Endothelial cell (in vitro differentiated cells): ENCODE measurements at places on chromosomes 4 and X.

DNA sequence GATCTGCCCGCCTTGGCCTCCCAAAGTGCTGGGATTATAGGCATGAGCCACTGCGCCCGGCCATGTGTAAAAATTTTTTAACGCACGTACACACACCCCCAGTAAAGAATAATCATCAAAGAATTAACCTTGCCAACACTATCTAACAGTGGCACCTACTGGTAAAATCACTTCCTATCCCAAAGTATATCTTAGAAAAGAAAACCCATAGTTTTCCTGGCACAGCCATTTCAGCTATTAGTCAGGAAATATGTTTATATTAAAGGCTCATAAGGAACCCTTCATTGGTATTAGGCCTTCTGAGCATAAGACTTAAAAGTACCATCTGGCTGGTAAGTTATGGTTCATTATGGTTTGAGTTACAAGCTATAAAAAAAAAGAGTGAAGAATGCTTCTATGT lies 14.1 kb downstream of the S100G start:
- no peak for DNase-seq

DNA sequence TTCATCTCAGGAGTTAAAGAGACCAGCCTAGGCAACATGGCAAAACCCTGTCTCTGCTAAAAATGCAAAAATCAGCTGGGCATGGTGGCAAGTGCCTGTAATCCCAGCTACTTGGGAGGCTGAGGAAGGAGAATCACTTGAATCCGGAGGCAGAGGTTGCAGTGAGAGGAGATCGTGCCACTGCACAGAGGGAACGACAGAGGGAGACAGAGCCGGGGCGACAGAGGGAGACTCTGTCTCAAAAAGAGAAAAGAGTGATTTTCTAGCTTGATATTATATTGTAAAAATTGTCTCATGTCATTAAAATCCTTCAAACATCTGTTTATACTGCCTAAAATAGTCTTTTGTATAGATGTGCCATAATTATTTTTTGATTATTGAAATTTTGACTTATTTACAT lies 225.4 kb upstream of the AGA start:
- DNase-seq = no peak

- no peak for DNase-seq
These were observed 200.9 kb upstream of the SLIT2 start for GRCh38 chr4:20050768-20051167.

DNA sequence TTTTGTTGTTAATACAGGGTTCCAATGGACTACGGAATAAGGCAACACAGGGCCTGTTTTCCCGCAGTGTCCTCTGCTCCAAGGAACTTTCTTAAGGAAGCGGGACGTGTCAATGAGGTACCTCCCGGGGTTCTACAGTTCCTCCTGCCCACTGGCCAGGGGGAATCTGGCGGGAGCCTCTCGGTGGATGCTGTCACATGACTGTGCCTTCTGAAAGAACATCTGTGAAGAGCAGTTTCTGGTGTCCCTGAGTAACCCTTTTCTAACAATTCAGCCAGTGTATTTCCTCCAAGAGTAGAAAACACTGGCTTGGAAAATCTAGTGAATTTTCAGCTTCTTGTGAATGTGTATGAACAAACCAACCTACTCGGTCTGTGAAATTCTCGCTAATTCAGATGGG lies 32.7 kb downstream of the MFAP3L start:
- DNase-seq = no peak

DNA sequence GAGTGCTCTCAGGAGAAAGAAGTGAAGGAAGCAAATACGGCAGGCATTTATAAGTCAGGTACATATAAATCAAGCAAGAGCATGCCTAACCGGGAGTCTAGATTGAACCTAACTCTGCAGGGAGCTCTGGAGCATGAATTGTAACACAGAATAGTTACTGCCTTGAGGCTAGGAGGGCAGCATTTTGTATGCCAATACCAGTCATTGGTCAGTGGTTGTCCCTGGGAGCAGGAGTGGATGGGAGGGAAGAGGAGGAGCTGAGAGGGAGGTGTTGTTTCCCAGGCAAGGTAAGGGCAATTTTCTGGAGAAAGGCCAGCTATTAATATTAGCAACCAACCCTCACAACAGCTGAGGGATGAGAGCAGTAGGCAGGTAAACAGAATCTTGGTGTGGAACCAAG lies 224.7 kb upstream of the DCAF8L1 start:
- no peak for DNase-seq

DNA sequence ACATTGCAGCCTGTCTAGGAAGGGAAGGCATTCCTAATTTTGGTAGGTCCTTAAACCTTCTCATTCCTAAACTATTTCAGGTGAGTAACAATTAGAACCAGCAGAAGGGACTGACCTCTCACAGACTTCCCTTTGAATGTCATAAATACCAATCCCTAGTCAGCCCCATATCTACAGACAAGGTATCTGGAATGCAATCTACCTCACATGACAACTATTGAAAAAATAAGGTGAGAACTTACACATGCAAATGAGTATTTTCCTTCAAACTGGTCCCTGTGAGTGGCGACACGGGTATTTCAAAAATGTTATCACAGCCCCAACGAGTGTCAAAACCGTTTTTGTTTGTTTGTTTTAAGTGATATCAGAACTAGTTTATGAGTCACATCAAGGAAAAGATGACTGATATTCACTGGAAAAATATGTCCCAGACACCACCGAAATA lies 102.4 kb upstream of the VCX2 start:
- no peak for DNase-seq

DNA sequence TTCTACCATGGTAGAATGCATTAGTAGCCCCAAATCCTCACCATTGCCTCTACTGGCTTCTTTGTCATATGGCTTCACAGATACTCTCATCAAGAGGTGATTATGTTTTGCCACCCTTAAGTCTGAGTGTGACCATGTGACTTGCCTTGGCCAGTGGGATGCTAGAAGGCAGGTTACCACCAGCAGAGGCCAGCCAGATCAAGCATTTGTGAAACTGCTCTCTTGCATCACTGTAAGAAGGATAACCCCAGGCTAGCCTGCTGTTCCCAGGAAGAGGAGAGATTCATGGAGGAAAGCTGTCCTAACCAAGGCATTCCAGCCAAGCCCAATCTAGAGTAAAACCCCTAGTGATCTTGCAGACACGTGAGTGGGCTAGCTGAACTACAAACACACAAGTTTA lies 46.8 kb downstream of the USP46 start:
- no peak for DNase-seq

DNA sequence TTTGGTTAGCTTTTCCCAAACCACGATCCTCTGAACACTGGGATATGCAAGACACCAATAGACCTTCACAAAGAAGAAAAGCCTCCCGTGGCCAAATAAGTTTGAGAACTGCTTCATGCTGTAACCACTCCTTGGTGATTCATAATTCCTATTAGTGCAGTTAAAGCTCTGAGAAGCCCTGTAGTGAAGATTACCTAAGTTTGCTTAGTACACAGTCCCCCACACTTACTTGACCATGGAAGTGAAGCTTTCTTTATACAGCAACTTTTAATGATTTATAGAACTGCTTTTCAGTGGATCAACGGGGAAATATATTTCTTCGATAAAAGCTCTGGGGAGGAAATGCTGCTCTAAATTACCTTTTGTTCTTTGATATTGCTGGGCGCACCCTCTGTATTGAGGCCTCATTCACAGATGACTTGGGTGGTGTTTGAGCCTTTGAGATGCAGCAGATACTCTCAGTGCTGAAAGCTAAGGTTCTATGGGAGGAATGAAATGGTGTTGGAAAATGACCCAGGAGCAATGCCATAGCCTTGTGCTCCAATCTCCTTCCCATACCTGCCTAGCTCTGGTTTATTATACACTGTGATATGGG lies 67.4 kb downstream of the CBLL2 start:
- no peak for DNase-seq

GRCh38 chr4:188714501-188714900 lies 575.3 kb downstream of the TRIML1 start:
- DNase-seq = no peak

DNA sequence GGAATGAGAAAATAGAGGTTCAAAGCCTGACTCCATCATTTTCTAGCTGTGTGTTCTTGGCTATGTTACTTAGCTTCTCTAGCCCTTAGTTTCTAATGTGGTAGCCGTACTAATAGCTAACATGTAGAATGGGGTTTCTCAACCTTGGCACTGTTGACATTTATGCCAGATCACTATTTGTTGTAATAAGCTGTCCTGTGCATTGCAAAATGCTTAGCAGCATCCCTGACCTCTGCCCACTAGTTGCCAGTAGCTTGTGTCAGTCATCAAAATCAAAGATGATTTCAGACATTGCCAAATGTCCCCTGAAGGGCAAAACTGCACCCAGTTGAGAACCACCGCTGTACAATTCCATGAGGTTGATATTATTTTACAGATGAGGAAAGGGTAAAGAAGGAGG lies 18.3 kb upstream of the ADAMTS3 start:
- no peak for DNase-seq

- DNase-seq = no peak
These were observed 179.5 kb downstream of the CEP135 start for GRCh38 chr4:56128213-56128612.

- no peak for DNase-seq
These were observed 3.3 kb downstream of the SH3BP2 start for GRCh38 chr4:2795893-2796848.

DNA sequence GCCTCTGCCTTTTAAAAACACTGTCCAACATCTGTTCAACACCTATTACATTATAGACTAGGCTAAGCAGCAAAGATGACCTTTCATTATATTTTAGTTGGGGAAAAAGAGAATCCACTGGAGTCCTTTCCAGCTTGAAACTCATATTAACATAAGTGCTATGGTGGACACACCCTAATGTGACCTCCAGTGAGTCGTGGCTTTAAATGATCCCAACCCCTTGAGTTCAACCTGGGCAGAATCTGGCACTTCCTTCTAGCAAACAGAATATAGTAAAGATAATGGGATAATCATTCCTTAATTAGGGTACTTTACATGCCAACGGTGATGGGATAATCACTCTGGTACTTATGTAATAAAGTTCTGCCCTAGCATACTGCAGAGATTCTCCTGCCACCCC lies 162.6 kb downstream of the MAB21L2 start:
- no peak for DNase-seq

DNA sequence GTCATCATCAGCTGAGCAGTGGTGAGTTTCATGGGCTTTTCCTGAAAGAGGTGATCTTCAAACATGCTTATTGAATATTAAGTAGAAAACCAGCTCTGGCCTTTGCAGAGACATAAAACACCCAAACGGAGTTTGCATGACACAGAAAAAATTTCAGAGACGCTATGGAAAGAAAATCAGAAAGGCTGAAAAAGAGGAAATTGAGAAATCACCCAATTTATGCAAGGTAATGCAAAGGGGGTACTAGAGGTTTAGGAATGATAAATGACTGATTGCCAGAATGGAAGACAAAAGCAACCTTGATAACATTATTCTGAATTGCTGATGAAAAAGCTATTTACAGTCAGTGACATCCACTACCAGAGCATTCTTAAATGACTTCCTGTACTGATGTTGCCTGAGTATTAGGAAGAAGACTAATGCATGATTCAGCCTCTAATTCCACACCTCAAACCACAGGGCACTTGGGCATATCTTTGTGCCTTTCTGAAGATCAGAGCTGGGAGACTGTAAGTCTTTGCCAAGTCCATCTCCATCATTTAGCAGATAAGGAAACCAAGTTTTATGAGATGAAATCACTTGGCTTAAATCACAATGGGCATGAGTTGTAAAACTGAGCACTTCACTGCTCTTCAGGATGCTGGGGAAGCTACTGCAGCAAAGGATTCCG lies 565.7 kb downstream of the PPARGC1A start:
- no peak for DNase-seq

GRCh38 chr4:40940317-40940741 lies 190.6 kb downstream of the NSUN7 start:
- DNase-seq = no peak

- DNase-seq = no peak
These were observed 271.7 kb downstream of the DCTD start for GRCh38 chr4:182645511-182645910.
